Stimulated activated CD4-positive, alpha-beta T cell treated with anti-CD3 and anti-CD28 coated beads, TNF-alpha, amount 100 ng/mL, for 1 hour (primary cell): ENCODE measurements at places on chromosomes 2 and 18.

DNA sequence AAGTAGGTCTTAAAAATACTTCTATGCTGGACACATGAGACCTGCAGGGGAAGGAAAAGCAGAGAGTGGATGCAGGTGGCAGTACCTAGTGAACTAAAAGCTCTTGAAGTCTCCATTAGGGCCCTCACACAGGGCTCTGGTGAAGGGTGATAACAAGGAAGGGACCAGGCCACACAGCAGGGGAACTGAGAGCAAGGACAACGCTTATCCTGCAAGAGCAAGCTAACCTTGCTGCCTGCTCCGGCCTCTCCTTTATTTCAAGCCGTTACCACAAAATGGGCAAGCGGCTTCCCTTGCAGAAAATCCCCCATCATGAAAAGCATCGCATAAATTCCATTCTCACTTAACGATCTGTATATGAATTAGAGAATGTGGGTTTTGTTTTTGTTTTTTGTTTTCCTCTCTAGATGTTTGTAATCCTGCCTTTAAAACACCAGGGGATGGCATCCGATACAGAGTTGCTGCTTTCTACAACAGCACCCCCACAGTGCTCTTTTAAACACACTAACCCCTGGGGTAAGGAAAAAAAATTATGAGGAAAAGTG lies 64.5 kb downstream of the CACNB4 start:
- no peak for DNase-seq

DNA sequence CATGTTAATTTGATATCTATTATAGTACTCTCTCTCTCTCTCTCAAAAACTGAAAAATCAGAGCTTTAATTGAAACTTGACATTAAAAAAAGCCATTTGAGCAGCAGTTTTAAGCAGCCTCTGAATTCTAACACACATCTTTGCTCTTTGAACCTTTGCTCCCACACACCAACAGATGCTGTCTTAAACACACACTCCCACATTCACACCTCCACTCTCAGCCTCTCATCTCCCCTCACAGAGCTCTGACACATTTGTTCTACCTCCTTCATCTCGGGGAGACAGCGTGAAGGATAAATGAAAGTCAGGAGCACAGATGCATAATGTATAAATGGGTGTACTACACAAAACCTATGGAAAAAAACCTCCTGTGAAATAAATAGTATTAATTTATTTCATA lies 95.2 kb downstream of the NAB1 start:
- no peak for DNase-seq

DNA sequence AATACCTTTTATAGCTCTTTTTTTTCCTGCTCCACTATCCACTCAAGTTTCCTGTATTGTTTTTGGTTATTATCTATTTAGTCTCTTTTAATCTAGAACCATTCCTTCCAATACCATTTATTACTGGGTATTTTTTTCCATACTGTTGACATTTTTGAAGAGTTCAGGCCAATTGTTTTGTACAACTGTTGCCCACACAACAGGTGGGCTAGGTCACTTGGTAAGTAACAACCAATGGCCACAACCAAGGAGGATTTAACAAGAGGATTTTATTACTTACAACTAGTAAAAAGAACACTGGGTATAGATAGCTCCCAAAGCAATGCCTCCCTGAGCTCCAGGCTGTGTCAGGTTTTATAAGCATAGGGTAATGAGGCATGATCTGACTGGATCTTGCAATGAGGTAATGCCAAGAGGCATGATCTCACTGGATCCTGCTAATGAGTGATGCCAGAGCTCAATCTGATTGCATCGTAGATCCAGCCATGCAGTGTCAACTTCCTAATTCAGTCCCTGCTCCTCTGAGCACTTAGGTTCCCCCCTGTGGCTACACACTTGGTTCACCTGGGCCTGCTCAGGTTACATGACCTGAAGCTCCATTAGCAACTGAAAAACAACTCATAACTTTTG lies 7.1 kb upstream of the CEP68 start:
- no peak for DNase-seq

GRCh38 chr18:26777351-26778053 lies 88.0 kb downstream of the AQP4 start:
- DNase-seq, result no peak

DNA sequence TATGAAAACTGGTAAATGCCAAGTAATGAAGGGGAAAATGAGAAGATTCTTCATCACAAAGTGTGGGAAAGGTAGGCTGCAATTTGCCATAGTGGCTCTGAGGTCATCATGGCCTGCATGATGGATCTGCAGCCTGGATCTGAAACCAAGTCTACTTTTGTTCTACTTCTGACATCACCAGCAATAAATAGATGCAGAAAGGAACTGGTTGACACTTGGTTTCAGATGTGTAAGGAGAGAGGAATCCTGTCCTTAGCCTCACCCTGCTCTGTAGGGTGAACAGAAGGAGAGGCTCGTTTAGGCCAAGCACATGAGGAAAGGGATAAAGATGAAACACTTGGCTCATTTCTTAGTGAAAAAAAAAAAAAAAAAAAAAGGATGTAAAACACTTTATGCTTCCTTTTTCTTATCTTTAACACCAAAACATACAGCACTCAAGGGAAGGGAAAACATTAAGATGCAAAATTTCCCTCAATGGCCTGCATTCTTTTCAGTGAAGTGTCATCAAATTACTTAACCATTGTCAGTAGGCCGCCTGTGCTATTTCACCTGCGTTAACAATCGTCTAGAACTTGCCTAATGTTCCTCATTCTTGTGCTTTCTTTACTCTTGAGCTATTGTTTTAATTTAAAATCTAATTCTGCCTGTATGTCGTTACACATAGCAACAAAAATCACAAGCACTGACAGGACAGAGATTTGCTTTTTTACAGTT lies 3.9 kb downstream of the NEB start:
- no peak for DNase-seq

DNA sequence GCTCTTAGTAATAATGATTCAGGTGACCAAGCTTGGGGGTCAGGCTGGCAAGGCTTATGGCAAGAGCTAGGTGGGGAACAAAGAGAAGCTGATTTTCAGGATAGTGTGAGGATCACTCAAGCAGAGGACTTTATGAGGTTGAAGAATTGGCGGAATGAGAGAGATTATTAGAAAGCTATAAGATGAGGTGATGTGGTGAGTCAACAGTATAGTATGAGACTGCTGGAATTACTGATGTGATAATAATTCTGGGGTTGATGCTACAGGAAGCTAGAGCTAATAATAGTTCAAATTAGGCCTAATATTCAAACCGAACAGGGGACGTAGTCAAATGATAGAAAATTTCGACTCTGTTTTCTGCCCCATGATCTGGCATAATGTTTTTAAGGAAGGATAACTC lies 2115.3 kb upstream of the PIK3C3 start:
- DNase-seq, result no peak

DNA sequence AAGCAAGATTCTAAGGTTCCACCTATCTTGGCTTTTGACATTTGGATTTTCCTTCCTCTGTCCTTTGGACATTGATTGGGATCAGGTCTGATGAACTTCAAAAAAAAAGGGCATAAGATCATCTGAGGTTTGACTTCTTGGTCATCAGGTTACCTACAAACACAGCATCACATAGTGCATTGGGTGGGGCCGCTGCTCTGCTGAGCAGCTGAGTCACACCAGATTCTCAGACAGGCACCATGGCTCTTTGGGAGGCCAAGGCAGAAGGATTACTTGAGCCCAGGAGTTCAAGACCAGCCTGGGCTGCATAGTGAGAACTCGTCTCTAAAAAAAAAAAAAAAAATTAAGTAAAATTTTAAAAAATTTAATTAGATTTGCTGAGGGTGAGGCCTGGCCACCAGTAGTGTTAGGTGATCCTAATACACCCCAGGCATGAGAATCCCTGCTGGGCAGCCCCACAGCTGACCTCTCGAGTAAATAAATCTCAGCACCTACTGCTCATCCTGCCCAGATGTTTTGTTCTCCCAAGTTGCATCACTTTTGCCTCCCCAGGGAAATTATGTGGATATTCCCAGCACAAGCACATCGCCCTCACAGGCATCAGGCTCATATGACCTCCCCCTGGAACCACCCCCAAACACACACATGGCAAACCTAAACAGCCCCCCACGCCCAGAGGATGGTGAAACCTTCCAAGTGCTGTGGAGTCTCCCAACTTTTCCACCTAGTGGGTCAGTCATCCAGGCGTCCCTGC lies 5.3 kb downstream of the MLPH start:
- DNase-seq, result no peak

- no peak for DNase-seq
These were observed 54.4 kb downstream of the TGFA start for GRCh38 chr2:70499253-70499652.

GRCh38 chr2:16548036-16548435 lies 117.6 kb downstream of the CYRIA start:
- no peak for DNase-seq

- no peak for DNase-seq
These were observed 16.4 kb downstream of the MAL start for GRCh38 chr2:95041824-95042442.
